Activated CD4-positive, alpha-beta T cell treated with anti-CD3 and anti-CD28 coated beads, Interleukin-2, amount 50 U/mL, for 4 hours (primary cell): ENCODE measurements at places on chromosomes 5 and 9.

DNA sequence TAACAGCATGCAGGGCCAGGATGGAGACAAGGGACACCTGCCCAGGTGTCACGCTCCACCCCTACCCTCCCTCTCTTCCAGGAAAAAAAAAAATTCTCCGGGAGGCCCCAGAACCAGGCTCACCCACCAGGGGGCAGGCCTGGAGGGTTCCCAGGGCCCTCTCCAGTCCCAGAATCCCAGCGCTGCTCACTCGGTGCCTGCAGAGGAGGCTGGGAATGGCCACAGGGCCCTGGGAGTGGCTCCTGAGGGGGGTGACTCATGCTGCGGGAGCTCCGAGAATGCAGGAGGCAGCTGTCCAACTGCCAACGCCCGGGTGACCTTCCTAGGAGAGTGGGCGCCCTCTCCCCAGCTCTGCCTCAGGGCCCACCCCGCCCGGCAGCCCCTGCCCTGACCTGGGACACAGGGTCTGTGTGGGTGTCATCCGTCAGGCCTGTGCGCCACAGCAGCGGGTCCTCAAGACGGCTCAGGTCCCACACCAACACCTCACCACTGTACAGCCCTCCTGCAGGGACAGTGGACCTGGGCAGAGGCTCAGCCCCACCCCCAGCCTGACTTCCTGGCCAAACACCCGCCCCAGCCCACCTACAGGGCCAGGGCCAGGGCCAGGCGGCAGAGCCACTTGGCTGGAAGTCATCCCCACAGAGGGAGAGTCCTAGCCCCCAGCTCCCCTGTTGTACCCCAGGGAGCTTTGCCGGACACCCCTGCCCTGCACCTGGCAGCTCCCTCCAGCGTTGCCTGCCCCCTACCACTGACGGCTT is 21.2 kb downstream of the DYNC2I2 start:
- DNase-seq: no peak

DNA sequence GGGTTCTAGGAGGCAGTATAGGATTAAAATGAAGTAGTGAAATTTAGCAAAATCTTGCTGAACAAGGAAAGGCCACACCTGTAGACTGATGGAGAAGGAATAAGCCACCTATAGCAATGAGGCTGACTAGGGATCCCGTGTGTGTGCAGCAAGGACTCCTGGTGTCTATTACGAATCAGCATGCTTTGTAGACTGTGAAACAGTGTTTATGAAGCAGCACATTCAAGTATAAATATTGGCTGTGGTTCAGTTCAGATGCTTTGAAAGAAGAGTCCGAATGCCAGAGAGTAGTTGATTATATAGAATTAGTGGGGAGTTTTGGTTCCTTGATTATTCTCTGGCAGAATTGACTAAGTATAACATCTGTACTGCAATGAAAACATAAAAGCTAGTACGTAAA is 41.8 kb downstream of the CAST start:
- DNase-seq: no peak

- no peak for DNase-seq
Measured at GRCh38 chr5:19175776-19176570, 812.0 kb downstream of the CDH18 start.

DNA sequence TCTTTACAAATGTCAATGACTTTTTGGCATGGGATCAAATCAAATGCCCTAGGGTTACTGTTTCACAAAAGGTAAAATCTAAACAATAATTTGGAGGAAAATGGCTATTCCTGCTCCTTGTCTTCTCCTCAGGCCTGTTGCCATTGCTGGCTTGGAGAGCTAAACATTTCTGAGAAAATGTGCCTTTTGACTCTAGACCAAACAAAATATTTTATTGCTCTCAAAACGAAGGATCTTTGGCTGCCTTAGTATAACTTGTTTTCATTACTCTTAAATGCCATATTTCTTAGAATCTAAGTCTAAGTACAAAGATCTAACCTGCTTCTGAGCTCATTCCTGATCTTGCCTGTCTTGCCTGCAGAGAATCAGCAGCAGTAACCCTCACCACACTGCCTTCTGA is 116.6 kb downstream of the MUSK start:
- no peak for DNase-seq

GRCh38 chr9:34332076-34332964 is 3.0 kb downstream of the NUDT2 start:
- DNase-seq: no peak

DNA sequence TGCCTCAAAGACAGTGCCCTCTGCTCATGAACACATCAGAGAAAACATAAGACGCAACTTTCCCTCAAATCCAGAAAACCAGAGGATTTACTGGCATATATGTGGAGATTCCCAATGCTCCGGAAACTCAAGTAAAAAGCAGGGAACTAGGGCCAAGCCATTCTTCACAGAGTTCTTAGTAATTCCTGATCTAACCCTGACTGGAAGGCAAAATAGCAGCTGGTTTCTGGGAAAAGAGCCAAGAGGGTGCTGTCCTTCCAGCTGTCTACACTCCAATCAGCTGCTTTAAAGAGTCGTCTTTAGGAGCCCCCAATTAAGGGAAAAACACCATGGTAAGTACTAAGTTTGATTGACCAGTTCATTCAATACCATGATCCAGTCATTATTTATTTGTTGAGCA is 49.6 kb downstream of the GNA14 start:
- no peak for DNase-seq

- DNase-seq: no peak
Measured at GRCh38 chr9:134724912-134725604, 83.5 kb downstream of the COL5A1 start.

DNA sequence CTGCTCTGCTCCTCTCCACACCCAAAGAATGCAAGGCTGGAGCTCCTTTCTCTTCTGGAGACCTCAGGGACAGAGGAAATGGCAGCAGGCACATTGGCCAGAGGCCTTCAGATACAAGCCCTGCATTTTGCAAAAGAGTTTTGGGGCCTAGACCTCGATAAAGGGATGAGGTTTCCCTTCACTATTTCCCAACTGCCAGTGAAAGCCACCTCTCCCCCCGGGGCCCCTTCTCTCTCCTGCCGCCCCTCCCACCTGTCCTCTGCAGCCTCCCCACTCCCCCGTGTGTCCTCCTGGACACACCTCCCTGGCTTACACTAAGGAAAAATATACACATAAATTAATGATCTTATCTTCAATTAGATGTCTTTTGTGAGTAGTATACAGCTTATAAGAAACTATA is 21.3 kb upstream of the LMNB1 start:
- no peak for DNase-seq

GRCh38 chr5:67437905-67438845 is 241.6 kb upstream of the CD180 start:
- DNase-seq: no peak

- no peak for DNase-seq
Measured at GRCh38 chr5:57698802-57699201, 216.2 kb upstream of the ACTBL2 start.

GRCh38 chr5:15757103-15757502 is 257.1 kb downstream of the FBXL7 start:
- DNase-seq: no peak

GRCh38 chr5:168713051-168713450 is 133.9 kb upstream of the PANK3 start:
- DNase-seq: no peak

DNA sequence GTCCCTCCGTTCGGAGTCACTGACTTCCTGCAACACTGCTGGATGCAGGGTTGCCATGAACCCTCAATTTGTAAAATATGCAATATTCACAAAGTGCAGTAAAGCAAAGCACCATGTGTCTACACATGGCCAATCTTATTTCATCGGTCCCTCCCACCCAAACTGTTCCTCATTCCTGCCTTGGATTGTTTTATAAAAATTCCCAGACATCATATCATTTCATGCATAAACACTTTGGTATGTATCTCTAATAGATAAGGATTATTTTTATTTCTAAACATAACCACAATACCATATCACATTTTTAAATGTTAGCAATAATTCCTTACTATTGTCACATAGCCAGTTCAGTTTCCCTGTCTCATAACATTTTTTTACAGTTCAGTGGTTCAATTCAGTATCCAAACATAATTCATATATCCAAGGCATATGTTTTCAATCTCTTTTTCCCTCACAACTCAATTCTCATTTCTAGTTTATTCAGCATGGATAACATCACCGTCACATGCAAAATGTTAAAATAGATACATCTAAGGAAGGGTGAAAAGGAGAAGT is 82.0 kb upstream of the PCAT7 start:
- DNase-seq: no peak

GRCh38 chr5:169702693-169703481 is 65.8 kb downstream of the DOCK2 start:
- no peak for DNase-seq
